Mammary microvascular endothelial cell (primary cell): ENCODE measurements at places on chromosomes 7 and 10. TPM values are rescaled to one million over a fixed set of nuclear protein-coding genes. Genes with fewer than 3 reads are reported as not detected.

Gene ANKRD2
- total RNA-seq, result 0.49 and 0.67 TPM in 2 replicates

Gene SPDYE9
- total RNA-seq, result not detected in 2 replicates

Gene LIPN
- not detected in 2 replicates for total RNA-seq

Gene RARRES2
- not detected in 2 replicates for total RNA-seq

Gene C10orf53
- not detected in 2 replicates for total RNA-seq

Gene ZNF488
- total RNA-seq, result 0.07 and 0.15 TPM in 2 replicates

Gene CARD11
- 0.25 and 0.27 TPM in 2 replicates for total RNA-seq

Gene HKDC1
- 0.05 TPM in 1 of 2 replicates, not detected in the other for total RNA-seq

Gene NET1
- total RNA-seq, result 32.4 and 41.9 TPM in 2 replicates

Gene PARD3
- 13.1 and 14.7 TPM in 2 replicates for total RNA-seq

Gene MOGAT3
- not detected in 2 replicates for total RNA-seq

Gene VDAC2
- 164 and 175 TPM in 2 replicates for total RNA-seq

Gene ADGRA1
- total RNA-seq, result not detected in 2 replicates

Gene NRG3
- total RNA-seq, result 0.13 and 0.20 TPM in 2 replicates

Gene INPP5F
- total RNA-seq, result 11.2 and 11.4 TPM in 2 replicates

Gene LIPJ
- not detected in 2 replicates for total RNA-seq

Gene CCL26
- total RNA-seq, result not detected in 2 replicates

Gene PRPS1L1
- total RNA-seq, result not detected in 2 replicates

Gene MYL7
- not detected in 2 replicates for total RNA-seq

Gene SYPL1
- total RNA-seq, result 57.7 and 59.5 TPM in 2 replicates

Gene ENTPD7
- 11.1 and 11.6 TPM in 2 replicates for total RNA-seq

Gene FAM25C
- not detected in 2 replicates for total RNA-seq

Gene AKR1C8
- total RNA-seq, result not detected in 2 replicates

Gene COA1
- 47.3 and 55.6 TPM in 2 replicates for total RNA-seq

Gene LRRC18
- not detected in 2 replicates for total RNA-seq

Gene ETV1
- total RNA-seq, result 6.5 and 8.2 TPM in 2 replicates

Gene CTAGE4
- 0.33 TPM in 1 of 2 replicates, not detected in the other for total RNA-seq

Gene SPACDR
- total RNA-seq, result 0.87 and 3.4 TPM in 2 replicates

Gene PON1
- total RNA-seq, result not detected in 2 replicates

Gene TMEM106B
- total RNA-seq, result 35.2 and 37.8 TPM in 2 replicates

Gene INA
- total RNA-seq, result 1.1 and 1.6 TPM in 2 replicates

Gene USP54
- total RNA-seq, result 7.2 and 9.5 TPM in 2 replicates

Gene GNGT1
- total RNA-seq, result not detected in 2 replicates

Gene AASS
- 10.3 and 11.2 TPM in 2 replicates for total RNA-seq

Gene RSPH10B
- total RNA-seq, result 0.05 and 0.53 TPM in 2 replicates

Gene SAMD9L
- total RNA-seq, result 35.8 and 40.4 TPM in 2 replicates

Gene UCMA
- total RNA-seq, result not detected in 2 replicates

Gene CXCL12
- 16.2 and 19.4 TPM in 2 replicates for total RNA-seq
